ENCODE measurements at places on chromosomes 4 and X. TPM values are rescaled to one million over a fixed set of nuclear protein-coding genes. Genes with fewer than 3 reads are reported as not detected.

- H3K4me3 ChIP-seq = no peak overlapping the region
- no peaks in the 10 kb centered on the region for H3K4me1 ChIP-seq
- no peak for DNase-seq
- no peaks in the 10 kb centered on the region for H3K27me3 ChIP-seq
- H3K27ac ChIP-seq = no peak overlapping the region
Observed at GRCh38 chrX:46929439-46930261, 17.4 kb downstream of the JADE3 start.

GRCh38 chr4:7462509-7462971, 27.8 kb upstream of the PSAPL1 start:
- H3K36me3 ChIP-seq = no peaks in the 10 kb centered on the region
- peak; percentile 36 for DNase-seq
- no peak overlapping the region for H3K27ac ChIP-seq

MAGEA11 gene
- total RNA-seq = not detected

GAGE1 gene
- total RNA-seq = not detected

DNA sequence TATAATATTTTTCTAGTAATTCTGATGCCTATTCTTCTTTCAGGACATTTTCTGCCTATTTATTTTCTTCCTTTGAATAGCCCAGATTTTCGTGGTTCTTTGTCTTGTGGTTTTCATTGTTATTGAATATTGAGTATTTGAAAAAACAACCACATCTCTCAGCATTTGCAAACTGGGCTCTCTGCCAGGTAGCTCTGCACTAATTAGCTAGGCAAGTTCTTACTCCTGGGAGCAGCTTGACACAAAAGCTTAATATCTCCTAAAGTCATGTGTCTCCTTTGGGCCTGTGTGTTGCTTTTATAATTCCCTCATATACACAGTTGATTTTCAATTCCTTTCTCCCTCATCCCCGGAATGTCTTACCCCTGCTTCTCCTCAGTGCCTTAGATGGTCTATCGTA, 413.5 kb upstream of the GRIA3 start:
- no peak for DNase-seq
- no peak overlapping the region for H3K4me3 ChIP-seq
- H3K4me1 ChIP-seq = no peaks in the 10 kb centered on the region
- no peaks in the 10 kb centered on the region for H3K27me3 ChIP-seq

- H3K4me1 ChIP-seq = no peaks in the 10 kb centered on the region
- H3K27me3 ChIP-seq = no peaks in the 10 kb centered on the region
- no peak overlapping the region for H3K4me3 ChIP-seq
- no peaks in the 10 kb centered on the region for H3K36me3 ChIP-seq
- H3K27ac ChIP-seq = no peak overlapping the region
Observed at GRCh38 chr4:136741468-136741867, 790.8 kb downstream of the PCDH18 start.

GRCh38 chr4:115053313-115053712, 60.1 kb downstream of the NDST4 start:
- no peaks in the 10 kb centered on the region for H3K36me3 ChIP-seq
- no peak for DNase-seq
- no peaks in the 10 kb centered on the region for H3K27me3 ChIP-seq
- H3K27ac ChIP-seq = no peak overlapping the region

- no peak overlapping the region for H3K27ac ChIP-seq
- H3K36me3 ChIP-seq = no peaks in the 10 kb centered on the region
- H3K4me1 ChIP-seq = no peaks in the 10 kb centered on the region
- peak; percentile 5 for DNase-seq
- no peak overlapping the region for H3K4me3 ChIP-seq
- H3K27me3 ChIP-seq = no peaks in the 10 kb centered on the region
Observed at GRCh38 chrX:17635231-17635630, 102.1 kb upstream of the SCML1 start.

DNA sequence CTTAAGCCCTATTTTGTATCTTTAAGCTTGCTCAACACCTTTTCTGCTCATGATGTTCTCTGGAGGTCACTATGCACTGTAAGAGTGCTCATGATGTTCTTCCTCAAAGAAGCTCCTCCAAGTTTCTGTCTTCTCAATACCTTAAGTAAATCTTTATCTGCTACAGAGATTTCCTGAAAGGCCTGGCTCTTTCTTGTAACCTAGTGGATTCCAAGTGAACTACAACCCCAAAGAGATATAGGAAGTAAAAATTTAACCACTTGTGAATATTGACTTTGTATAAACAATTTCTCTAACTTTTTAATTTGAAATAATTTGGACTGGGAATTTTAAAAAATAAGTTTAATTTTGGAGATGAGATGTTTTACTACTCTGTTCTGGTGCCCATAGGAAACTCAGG, 39.3 kb upstream of the XK start:
- no peaks in the 10 kb centered on the region for H3K27me3 ChIP-seq
- H3K27ac ChIP-seq = no peak overlapping the region
- H3K4me1 ChIP-seq = no peaks in the 10 kb centered on the region
- DNase-seq = no peak
- no peak overlapping the region for H3K4me3 ChIP-seq

PDLIM5 gene
- 228 TPM for total RNA-seq

NWD2 gene
- total RNA-seq = 0.23 TPM

GRCh38 chr4:72779241-72779640, 210.2 kb upstream of the ADAMTS3 start:
- H3K36me3 ChIP-seq = no peaks in the 10 kb centered on the region
- no peak for DNase-seq
- H3K27ac ChIP-seq = no peak overlapping the region

DNA sequence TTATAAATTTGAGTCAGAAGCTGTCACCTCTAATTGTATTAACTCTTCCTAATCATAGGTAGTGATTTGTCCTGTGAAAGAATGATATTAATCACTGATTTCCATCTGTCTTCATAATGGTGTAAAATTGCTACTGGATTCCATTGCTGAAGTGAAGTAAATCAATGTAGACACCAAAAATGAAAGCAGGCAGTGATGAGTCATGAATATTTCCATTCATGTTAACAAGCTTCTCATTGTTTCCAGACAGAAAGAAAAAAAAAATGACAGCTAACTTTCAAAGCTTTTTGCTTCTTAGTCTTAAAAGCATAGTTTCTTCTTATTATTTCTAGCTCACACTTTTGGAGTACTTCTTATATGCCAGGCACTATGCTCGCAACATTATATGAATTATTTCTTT, 21.5 kb downstream of the FAM114A1 start:
- no peak overlapping the region for H3K27ac ChIP-seq
- no peaks in the 10 kb centered on the region for H3K27me3 ChIP-seq
- no peak overlapping the region for H3K4me3 ChIP-seq
- H3K4me1 ChIP-seq = no peaks in the 10 kb centered on the region
- no peaks in the 10 kb centered on the region for H3K36me3 ChIP-seq

- H3K4me3 ChIP-seq = no peak overlapping the region
- no peaks in the 10 kb centered on the region for H3K36me3 ChIP-seq
- no peak overlapping the region for H3K27ac ChIP-seq
Observed at GRCh38 chr4:56391270-56391669, 4.0 kb upstream of the AASDH start.

DNA sequence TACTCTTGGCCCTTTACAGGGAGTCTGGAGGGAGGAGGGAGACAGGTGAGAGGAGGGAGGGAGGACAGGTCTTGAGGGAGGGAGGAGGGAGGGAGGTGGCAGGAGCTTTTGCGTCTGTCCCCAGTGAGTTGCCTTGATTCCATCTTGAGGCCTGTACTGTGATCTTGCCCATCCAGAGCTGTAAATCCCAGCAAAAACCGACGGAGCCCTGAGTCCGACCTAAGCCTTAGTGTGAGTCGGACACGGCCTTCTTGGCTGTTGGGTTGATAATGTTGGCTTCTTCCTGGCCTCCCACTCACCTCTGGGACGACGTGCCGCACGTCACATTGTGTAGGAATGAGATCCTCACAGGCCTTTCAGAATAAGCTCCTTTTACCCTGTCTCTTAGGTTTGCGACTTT, 72.5 kb downstream of the RGS12 start:
- no peaks in the 10 kb centered on the region for H3K36me3 ChIP-seq
- no peak overlapping the region for H3K27ac ChIP-seq
- H3K4me3 ChIP-seq = no peak overlapping the region
- H3K4me1 ChIP-seq = peaks cover 7% of the 10 kb centered on the region
- no peak for DNase-seq
- no peaks in the 10 kb centered on the region for H3K27me3 ChIP-seq

DNA sequence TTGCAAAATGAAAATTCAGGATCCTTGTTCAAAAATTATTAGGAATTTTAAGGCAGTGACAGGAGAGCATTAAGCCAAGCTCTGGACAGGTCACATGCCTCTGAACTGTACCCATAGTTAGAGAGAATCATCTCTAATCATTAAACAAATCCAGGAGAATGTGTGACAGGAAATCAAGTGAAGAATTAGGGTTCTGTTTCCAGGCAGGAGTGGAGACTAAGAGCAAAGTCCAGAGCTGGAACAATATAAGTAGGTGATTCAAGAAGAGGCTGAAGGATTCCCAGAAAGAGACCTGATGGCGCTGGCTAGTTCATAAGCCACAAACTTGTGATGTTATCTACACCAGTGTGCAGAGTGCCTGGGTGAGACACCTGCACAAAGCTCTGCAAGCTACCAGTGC, 104.6 kb upstream of the PRKG2 start:
- H3K36me3 ChIP-seq = no peaks in the 10 kb centered on the region
- no peaks in the 10 kb centered on the region for H3K4me1 ChIP-seq
- no peaks in the 10 kb centered on the region for H3K27me3 ChIP-seq
- DNase-seq = no peak

NPY1R gene
- 1.4 TPM for total RNA-seq

DNA sequence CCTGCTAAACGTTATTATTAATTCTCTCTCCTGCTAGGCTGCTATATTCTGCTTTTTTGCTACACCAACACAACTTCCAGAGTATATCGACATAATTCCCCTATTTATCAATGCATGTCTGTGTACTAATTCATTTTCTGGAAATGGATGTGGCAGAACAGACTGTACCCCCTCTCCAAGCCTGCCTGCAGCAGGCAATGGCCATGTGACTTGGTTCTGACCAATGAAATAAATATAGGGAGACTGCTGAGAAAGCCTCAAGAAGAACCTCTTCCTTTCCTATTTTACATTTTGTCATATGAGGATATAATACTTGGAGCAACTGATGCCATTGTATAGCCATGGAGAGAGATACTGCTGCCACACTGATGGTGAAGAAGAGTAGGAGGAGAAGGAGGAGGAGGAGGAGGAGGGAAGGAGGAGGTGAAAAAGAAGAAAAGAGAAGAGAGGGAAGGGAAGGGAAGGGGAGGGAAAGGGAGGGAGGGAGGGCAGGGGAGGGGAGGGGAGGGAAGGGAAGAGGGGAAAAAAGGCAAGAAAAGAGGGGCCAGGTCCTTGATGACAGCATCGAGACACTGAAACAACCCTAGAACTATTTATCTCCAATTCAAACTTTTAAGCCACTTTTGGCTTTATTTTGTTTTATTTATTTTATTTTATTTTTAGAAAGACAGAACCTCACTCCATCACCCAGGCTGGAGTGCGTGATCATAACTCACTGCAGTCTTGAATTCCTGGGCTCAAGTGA, 57.0 kb upstream of the SPP1 start:
- DNase-seq = no peak
- H3K27me3 ChIP-seq = no peaks in the 10 kb centered on the region
- no peaks in the 10 kb centered on the region for H3K36me3 ChIP-seq

DNA sequence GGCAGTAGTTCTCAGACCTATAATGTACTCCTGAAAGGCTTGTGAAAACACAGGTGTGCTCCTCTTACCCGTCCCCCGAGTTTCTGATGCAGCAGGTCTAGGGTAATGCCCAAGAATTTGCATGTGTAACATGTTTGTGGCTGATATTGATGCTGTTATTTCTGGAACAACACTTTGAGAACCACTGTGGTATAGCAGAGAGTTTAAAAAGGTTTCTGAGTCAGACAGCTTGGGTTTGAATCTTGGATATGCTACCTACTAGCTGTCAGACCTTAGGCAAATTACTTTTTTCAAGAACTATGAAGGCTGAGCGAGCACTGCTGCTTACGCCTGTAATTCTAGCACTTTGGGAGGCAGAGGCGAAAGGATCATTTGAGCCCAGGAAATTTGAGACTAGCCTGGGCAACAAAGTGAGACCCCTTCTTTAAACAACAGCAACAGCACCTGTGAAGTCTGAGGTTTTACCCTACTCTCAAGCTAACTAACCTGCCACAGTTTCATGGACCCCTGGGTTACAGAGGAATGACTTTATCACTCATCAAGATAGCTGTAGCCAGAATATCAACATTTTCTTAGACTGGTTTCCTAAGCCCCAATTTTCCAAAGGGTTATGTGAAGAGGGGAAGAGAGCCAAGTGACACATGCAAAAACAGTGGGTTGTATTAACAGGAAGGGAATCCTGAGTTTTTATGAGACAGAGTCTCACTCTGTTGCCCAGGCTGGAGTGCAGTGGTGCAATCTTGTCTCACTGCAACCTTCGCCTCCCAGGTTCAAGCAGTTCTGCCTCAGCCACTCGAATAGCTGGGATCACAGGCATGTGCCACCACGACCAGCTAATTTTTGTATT, 5.1 kb downstream of the AFF1 start:
- peaks cover 7% of the 10 kb centered on the region for H3K4me1 ChIP-seq
- H3K36me3 ChIP-seq = no peaks in the 10 kb centered on the region
- DNase-seq = no peak
- H3K27me3 ChIP-seq = no peaks in the 10 kb centered on the region
- H3K27ac ChIP-seq = no peak overlapping the region
- no peak overlapping the region for H3K4me3 ChIP-seq

DNA sequence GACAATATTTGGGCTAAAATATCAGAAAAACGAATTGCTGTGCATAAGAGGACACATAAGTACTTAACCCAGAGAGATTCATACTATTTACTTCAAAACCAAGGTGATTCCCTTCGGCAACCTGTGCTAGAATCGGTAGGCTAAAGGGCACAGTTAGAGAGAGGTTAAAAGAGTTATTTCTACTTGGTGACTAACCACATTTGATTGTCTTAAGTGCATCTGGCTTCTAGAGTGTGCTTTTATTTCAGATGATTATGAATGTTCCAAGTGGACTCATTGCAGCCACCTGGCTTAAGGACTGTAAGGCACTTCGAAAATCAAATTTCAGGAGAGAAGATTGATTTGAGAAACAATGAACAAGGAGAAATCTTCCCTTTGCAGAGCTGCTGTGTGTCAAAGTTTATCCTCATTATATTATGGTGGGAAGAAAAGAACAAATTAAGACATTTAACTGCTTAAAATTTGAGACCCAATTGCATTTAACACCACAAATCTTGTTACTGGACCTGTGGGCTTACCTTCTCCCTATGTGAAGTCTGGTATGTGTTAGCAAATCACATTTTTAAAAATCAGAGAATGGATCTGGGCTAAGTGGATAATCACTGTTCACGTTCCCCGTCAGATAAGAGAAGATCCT, 34.0 kb downstream of the PHOX2B start:
- H3K27ac ChIP-seq = no peak overlapping the region
- no peak for DNase-seq
- no peaks in the 10 kb centered on the region for H3K36me3 ChIP-seq
- H3K4me3 ChIP-seq = no peak overlapping the region
- no peaks in the 10 kb centered on the region for H3K4me1 ChIP-seq

DNA sequence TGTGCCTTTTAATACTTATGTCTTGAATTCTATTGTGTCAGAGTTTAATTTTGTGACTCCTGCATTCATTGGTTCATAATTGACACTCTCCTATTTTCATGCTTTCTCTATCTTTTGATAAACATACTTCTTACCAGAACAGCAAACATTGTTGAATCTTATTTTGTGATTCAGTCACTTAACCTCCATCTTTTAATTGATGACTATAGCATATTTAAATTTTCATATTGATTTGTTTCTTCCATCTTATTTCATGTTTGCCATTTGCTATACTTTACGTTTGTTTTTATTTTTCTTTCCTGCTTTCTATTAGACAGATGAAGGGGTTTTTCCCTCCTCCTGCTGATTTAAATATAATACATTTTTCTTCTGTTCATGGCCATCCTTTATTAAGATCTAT, 115.5 kb upstream of the FAM9A start:
- no peak overlapping the region for H3K27ac ChIP-seq
- DNase-seq = no peak
- H3K4me3 ChIP-seq = no peak overlapping the region
- H3K4me1 ChIP-seq = no peaks in the 10 kb centered on the region
- H3K36me3 ChIP-seq = no peaks in the 10 kb centered on the region
- no peaks in the 10 kb centered on the region for H3K27me3 ChIP-seq

AMBN gene
- not detected for total RNA-seq

Measured in prostate gland (tissue), 2 donors.